ENCODE measurements at places on chromosomes 6 and 20.
A peak's percentile ranks its signal among the peaks of the same experiment; 100 is the strongest.

DNA sequence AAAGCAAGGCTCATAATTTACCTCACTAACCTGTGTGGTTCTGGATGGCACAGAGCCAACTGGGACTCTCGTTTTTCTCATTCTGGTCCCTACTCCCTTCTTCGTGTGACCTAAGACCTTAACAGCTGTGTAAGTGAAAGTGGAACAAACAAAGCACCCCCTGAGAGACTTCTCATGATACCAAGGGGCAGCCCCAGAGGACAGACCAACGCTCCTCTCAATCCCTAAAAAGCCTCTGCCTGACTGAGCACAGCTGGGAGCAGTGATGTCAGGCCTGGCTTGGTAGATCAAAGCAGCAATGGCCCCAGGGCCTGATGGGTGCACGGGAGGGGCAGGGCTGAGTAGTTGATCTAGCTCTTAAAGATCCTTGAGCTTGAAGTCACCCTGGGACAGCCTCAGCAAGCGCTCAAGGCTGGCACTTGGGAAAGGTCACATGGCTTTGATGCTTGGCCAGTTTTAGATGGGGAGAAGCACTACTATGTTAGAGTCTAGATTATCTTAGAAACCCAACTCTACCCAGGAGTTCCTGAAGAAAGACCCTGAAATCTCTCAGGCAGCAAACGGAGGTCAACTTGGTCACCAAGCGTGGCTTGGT lies 16.2 kb upstream of the TGM2 start:
- no peak for DNase-seq

GRCh38 chr6:164142322-164142721 lies 727.8 kb downstream of the QKI start:
- DNase-seq: no peak

- no peak for DNase-seq
These were observed 185.7 kb downstream of the ASCC3 start for GRCh38 chr6:100695445-100695844.

GRCh38 chr6:80767808-80768207 lies 661.3 kb downstream of the BCKDHB start:
- DNase-seq: peak; percentile 6

DNA sequence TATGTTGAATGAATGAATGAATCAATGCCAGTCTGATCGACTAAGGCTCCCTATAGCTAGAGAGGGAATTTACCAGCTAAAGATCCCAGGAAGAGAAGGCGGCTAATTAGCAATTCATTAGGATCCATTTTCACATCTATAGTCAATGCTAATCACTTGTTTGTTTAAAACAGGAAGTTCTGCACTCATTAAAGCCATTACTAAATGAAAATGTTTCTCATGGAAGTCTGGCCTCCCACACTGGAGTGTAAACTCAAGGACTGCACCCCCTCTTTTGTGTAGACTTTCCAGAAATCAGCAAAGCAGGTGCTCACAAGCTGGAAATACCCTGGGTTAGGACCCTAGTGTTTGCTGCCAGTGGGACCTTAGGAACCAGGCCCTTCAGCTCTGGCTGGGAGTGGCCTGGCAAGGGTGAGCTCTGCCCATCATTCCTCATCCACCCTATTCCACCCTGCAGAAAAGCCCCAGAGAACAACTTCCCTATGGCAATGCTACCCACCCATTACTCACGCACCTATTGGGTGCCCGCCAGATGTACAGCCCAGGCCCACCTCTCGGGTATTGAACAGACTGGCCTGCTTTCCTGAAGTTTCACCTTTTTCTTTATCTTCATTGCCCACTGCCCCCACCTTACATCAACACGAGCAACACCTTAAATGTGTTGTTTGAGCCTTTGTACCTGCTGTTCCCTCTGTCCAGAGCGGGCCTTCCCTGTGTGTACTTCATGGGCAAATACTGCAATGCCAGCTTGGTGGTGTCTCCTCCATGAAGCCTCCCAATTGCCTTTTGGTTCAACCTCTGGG lies 60.8 kb downstream of the TTI1 start:
- DNase-seq: no peak

- DNase-seq: no peak
These were observed 35.5 kb downstream of the ABHD12 start for GRCh38 chr20:25355011-25355595.

DNA sequence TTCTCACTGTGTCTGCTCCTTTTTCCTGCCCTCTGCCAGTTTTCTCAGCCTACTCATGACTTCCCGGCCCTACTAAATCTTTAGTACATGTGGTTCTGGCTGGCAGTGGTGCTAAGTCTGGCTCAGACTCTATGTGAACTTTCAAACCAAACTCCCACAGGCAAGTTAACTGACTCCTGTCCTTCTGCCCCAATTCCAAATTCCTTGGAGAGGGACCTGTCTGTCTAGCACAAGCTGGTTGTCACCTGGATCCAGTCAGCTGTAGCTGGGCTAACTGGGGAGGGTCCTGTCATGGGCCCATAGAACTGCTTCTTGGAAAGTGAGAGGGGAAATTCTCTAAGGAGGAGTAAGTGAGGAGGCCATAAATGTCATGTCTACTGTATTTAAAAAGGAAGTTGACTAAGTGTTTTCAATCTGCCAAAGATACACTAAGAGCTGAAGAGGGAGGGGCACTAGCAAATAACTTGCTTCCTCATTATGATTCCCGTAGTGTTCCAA lies 240.1 kb downstream of the KCNQ5 start:
- peak; percentile 48 for DNase-seq

GRCh38 chr6:232982-233640 lies 59.2 kb upstream of the DUSP22 start:
- DNase-seq: no peak

DNA sequence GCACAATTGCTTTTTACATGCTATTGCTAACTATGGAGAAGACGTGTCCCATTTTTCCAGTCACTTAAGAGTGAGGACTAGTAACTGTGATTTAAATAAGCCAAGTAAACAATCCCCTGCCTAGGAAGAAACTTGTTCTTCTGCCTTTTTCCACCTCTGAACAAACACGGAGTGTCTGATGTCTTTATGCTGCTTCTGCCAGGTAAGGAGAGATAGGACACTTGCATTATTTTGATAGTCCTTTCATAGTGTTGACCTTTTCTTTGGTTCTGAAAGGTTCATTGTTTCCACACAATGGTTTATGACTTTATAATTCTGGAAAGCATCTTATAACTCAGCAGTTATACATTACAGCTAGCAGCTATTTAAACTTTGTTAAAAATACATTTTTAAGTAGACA lies 8.4 kb downstream of the LRP11 start:
- no peak for DNase-seq

GRCh38 chr20:2108987-2109386 lies 7.4 kb downstream of the STK35 start:
- no peak for DNase-seq

DNA sequence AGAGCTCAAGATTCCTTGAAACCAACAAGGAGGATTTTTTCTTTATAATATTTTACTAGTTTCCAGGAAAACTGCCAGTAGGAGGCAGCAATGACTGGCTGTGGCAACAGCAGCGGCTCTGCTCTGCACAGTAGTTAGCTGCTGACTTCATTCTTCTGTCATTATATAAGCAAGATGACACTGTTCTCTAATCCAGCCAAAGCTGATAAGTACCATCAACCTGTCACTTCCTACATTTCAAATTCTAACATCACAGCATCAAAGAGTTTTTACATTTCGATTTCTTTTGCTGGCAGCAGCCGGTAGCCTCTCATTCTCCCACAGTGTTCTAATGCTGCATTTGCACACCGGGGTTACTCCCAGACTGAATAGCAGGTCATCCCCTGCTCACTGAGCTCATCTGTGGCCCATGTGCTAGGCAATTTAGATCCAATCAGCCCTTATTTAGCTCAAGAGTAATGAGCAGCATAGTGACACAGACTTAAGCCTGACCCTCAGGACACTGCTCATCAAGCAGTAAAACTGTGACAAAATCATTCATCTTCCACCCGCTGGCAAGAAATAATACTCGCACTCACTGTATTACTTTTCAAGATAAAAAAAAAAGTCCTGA lies 67.8 kb downstream of the MMS22L start:
- DNase-seq: no peak

DNA sequence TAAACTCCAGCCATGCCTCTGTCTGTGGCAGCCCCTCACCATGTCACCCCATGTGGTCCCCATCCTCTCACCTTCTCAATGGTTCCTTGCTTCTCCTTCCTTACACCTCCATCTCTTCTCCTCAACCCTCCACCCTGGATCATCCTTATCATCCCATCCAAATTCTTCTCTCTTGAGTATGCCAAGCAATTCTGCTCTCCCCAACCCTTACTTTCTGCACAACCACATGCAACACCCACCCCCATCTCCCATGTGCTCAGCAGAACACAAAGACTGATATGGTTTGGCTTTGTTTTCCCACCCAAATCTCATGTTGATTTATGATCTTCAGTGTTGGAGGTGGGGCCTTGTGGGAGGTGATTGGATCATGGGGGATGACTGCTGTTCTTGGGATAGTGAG lies 42.5 kb upstream of the RALY start:
- no peak for DNase-seq

GRCh38 chr6:2482773-2483172 lies 237.4 kb upstream of the GMDS start:
- DNase-seq: no peak

GRCh38 chr6:2658788-2659187 lies 91.9 kb downstream of the MYLK4 start:
- no peak for DNase-seq

DNA sequence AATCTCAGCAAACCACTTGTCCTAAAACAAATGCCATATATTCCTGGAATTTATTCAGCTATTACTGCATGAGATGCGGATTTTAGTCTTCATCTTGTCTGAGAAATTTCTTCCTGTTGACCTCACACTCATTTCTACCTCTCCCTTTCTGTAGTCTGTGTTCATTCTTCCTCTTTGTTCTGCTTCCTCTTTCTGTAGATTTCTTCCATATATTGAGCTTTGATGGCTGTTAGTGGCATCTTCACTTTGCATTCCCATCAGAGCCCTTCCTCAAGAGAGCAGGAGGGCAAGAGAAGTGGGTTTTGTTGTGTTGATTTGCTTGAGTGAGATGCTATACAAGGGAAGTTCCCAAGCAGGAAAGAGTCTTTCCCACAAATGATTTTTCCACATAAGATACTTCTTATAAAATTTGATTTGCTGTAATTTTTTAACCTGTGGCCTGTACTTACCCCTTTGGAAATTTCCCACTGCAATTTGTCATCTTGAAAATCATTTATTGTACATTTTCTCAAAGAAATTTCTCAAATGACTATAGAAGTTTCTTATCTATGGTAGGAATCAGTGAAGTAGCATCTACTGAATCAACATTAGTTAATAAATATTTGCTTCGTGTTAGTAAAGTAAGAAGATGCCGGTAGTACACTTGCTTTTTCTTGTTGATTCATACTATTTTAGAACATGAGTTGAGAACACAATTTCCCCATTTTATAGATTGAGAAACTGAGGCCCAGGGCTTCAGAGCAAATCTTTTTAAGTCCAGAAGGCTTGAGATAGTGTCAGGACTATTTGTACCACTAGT lies 43.8 kb downstream of the MAP3K4 start:
- no peak for DNase-seq

DNA sequence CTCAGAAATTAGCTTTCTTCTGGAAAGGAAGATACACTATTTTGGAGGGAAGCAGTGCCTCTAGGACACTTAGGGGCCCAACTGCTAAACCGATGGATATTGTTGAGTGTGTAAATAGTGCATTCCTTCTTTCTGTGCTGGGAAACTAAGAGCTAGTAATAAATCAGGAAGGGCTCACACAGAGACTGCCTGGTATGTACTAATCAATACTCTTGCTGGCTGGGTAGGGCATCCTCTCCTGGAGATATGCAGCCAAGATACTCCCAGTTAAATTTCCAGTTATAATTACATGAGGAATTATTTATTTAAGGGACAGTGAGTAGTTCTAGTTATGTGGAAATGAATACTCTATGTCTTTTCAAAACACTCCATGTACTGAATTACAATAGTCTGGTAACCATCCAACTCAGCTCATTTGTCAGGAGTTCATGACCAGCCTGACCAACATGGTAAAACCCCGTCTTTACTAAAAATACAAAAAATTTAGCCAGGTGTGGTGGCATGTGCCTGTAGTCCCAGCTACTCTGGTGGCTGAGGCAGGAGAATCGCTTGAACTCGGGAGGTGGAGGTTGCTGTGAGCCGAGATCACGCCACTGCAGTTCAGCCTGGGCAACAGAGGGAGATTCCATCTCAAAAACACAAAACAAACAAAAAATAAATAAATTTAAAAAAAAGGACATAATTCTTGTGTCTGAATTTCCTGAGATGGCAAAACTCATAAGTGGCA lies 100.0 kb downstream of the OR2B2 start:
- DNase-seq: no peak

DNA sequence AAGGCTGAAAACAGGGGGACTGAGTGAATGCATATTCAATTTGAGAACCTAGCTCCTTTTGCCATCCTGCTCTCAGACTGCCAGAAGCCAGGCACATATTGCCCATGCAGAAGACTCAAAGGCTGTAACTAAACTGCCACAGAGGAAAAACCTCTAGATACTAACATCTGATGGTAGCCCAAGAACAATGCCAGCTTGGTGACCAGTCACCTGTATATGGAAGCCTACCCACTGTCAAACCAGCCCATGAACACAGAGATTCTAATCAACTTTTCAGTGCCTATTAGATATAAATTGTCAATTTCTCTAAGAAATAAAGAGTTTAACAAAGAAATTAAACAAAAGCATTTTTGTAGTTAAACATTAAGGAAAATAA lies 34.2 kb downstream of the GPR63 start:
- DNase-seq: no peak

DNA sequence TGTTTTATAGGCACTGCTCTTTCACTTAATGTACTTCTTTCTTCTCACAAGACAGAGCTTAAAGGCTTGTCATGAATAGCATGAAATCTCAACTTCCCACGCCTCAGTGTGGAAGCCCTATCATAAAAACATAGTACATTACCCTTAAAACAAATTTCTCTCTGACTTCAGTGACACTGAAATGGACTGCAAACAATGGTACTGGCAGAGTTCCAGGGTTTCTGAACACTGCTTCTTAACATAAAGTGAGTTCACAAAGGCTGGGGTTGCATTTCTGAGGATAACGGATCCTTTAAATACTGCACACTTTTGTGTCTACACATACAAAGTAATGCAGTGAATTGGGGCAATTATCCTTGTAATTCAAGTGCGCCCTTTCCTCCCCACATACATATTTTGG lies 32.3 kb upstream of the PLEKHG1 start:
- no peak for DNase-seq

- DNase-seq: no peak
These were observed 202.4 kb downstream of the MOXD1 start for GRCh38 chr6:132198896-132199295.

DNA sequence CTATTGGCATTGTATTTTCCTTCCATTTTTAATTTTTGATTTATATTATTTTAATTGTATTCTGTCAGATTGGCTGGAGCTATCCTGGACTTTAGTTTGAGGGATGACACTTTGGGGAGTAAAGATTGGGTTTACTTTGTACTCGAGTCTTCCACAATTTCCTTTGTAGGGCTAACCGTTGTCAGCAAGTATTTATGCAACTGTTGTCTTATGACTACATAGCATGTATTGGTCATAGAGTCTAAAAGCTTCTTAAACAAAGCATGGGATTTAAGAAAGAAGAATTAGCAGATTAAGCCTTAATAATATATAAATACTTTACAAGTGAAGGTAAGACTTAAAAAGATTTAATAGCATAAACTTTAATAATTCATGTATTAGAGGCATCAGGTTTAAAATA lies 19.6 kb downstream of the FARS2 start:
- no peak for DNase-seq
